ENCODE measurements at places on chromosomes 16 and 17.

DNA sequence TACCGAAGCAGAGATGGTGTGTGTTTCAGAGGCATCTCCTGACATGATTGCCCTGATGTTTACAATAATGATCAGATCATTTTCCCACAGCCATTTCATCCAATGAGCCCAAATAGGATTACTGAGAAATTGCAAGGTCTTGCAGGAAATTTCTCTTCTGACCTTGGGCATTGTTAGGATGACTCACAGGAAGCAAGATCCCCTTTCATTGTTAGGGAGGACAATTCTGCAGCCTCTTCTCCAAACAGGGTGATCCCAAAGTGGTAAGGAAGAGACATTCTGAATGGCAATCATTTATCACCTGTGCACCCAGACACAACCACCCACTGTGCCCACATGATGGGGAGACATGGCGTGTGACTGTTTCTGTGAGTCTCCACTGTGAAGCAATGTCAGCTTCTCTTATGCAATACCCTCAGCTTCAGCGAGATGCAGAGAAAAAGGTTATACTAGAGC lies 306.7 kb upstream of the XYLT1 start:
- no peak for DNase-seq

DNA sequence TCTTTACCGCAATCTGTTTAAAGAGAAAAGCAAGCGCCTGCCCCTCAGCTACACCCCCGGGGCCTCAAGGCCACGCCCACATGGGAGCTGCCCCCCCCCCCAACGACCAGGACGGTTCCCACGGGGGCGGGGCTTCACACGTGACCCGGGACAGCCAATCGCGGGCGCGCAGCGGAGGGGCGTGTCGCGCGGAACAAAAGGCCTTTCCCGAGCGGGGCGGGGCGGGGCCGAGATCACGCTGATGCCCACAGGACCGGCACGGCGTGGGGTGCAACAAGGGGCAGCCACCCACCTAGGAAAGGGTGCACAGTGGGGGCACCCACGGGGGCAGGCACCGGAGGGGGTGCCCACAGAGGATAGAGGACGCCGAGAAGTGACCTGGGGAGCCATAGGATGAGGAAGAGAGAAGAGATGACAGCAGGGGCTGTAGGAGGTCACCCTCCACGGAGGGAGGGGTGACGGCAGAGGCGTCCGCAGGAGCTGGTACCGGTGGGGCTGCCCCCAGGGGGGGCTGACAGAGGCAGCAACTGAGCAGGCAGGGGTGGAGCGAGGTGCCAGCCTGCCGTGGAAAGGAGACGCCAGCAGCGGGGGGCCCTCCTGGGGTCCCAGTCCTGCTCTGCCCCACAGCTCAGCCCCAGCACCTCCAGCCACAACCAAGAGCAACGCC lies 6.2 kb downstream of the UNKL start:
- DNase-seq, result peak; percentile 87

DNA sequence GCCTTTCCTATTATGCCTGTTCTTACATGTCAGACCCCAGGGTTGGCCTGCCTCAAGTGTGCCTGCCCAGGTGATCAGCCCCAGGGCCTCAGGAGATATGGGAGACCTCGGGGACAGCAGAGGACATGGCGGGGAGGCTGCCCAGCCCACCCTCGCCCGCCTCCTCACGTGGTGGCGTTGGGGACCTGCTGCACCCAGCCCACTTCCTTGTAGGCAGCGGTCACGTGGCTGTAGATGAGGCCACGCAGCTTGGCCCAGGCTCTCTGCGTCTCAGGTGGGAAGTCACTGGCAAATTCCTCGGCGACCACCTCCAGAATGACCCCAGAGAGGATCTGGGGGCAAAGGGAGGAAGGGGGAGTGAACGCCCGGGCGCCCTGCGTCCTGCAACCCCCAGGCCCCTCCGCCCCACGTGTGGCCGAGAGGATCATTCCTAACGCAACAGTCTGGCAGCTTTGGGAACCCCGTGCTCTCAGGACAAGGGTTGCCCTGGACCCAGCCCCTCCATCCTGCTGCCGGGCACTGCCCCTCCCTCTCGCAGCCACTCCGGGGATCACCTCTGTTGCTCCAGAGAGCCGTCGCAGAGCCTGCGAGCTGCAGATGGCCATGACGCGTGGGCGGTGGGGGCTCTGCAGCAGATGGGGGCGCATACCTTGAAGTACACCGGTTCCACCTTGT lies 6.6 kb downstream of the CYGB start:
- DNase-seq, result no peak

DNA sequence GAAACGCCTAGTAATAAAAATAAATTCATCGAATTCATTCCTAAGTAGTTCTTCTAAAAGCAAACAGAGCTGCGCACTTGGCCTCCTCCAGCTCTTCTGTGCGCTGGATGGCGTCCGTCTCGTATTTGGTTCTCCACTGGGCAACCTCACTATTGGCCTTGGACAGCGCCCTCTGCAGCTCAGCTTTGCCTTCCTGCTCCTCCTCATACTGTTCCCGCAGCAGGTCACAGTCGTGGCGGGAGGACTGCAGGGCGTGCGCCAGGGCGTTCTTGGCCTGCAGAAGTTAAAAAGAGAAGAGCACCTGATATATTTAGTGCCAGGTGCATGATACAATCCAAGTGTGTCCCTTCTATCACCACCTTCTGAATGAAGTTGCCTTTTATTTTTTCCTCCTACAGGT lies 21.8 kb downstream of the MYH3 start:
- DNase-seq, result no peak

- no peak for DNase-seq
Observed at GRCh38 chr16:57897053-57897784, 73.7 kb downstream of the CNGB1 start.

DNA sequence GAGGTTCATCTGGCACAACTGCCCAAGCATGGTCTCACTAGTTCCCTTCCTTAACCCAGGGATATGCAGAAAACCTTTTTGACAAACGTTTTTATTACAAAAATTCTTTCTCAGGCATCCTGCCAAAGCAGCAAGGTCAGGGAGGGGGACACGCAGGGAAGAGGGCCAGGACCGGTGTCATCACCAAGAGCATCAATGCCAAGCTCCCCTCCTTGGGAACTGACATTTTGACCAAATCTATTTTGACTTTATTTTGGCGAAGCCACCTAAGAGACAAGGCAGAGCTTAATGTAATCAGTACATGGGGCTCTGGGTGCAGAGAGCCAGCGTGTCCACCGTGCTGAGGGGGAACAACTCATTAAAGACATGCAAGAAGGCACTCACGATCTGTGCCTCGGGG lies 265.2 kb downstream of the CBLN1 start:
- DNase-seq, result no peak

DNA sequence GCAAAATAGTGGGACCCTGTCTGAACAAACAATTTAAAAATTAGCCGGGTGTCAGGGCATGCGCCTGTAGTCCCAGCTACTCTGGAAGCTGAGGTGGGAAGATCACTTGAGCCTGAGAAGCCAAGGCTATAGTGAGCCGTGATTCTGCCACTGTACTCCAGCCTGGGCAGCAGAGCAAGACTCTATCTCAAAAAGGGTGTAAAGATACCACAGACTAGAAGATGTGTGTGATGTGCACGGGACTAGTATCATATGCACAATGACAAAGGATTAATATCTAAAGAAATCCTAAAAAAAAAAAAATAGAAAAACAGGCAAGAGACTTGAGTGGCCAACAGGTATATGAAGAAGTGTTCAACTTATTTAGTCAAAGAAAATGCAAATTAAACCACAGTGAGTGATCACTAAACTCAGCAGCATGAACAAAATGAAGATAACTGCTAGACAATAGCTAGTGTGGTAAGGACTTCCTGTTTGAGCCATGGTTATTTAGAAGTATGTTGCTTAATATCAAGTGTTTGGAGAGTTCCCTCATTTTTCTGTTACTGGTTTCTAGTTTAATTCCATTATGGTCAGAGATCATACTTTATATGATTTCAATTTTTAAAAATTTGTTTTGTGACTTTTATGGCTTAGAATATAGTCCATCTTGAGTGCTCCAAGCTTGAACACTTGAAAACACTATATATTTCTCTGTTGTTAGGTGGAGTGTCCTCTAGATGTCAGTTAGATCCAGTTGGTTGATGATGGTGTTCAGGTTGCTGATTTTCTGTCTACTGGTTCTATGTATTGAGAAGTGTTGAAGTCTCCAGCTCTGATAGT lies 14.7 kb upstream of the SLX4 start:
- no peak for DNase-seq

- DNase-seq, result no peak
Observed at GRCh38 chr16:53953336-53953735, 249.4 kb downstream of the FTO start.

- DNase-seq, result no peak
Observed at GRCh38 chr16:7742626-7743025, 410.0 kb downstream of the RBFOX1 start.

- no peak for DNase-seq
Observed at GRCh38 chr17:75751676-75752404, 13.2 kb downstream of the GALK1 start.

GRCh38 chr16:15581127-15581815 lies 61.7 kb downstream of the MARF1 start:
- DNase-seq, result no peak

GRCh38 chr16:49709057-49709456 lies 146.9 kb downstream of the ZNF423 start:
- DNase-seq, result no peak

DNA sequence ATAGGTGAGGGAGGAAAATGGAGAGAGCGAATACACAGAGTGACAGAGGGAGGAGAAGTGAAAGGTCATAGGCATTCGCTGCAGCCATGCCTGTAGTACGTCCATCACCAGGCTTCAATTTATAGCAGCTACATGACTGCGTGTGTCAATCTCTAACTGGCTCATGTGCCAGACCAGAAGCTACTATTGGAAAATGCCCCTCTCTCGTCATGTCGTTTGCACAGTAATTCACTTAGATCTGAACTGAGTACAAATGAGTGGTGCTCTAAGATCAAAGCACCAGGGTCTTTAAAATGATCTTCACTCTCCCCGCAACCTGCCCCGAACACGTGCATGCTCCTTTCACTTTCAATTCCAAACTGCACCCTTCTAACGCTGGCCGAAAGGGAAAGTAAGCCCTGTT lies 51.3 kb downstream of the ADCY9 start:
- DNase-seq, result peak; percentile 24

DNA sequence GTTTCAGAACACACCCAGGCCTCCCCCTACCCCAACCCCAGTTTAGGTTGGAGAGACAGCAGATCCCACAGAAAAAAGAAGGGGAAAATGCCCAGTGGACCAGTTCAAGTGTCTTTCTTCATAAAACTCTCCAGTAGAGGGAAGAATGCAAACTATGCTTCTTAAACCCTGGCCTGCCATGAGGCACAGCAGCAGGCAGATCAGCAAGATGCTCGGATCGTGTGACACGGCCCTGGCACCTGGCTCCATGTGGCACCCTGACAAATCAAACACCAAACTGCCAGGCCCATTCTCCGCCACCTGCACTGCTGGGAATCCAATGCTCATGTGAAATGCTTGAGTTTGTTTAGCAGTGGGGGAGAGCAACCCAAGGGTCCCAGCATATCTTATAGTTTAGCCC lies 166.8 kb downstream of the SOX9 start:
- no peak for DNase-seq

GRCh38 chr16:18062713-18063112 lies 273.8 kb downstream of the NPIPA8 start:
- DNase-seq, result no peak

- peak; percentile 42 for DNase-seq
Observed at GRCh38 chr16:70529051-70529777, 5.6 kb downstream of the SF3B3 start.

DNA sequence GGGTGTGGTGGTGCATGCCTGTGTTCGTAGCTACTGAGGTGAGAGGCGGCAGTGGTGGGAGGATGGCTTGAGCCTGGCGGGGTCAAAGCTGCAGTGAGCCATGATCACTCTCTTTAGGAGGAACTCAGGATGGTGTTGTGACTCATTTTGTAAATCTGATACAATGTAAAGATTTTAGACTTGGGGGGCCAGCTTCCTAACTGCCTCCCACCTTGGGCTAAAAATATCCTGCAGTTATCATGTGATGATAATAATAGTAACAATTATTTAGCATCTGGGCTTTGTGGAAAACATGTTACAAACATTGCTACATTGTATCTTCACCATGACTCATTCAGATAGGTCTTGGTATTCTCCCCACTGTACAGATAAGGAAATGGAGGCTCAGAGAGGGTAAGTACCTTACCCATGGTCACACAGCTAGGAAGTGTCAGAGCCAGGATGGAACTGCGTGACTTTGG lies 7.4 kb downstream of the CTNS start:
- no peak for DNase-seq

GRCh38 chr16:10405386-10405939 lies 19.6 kb downstream of the ATF7IP2 start:
- DNase-seq, result peak; percentile 38

- DNase-seq, result no peak
Observed at GRCh38 chr16:53744449-53744848, 40.5 kb downstream of the FTO start.

DNA sequence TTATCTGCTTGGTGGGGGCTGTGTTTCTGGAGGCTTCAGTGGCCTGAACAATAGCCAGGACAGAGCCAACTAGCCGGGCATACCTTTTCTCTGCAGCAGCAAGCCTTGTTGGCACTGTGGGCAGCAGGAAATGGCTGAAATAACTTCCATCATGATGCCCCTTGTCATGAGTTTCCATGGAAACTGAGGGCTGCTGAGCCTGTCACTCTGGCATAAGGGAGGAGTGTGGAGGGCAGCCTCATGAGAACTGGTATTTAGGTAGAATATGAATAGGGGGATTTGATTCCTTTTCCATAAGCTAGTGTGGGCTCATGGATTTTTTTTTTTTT lies 39.4 kb downstream of the PLCG2 start:
- DNase-seq, result no peak

Data from LoVo (cell line).